T-helper 2 cell (primary cell): ENCODE measurements at places on chromosomes 6 and 20.
A peak's percentile ranks its signal among the peaks of the same experiment; 100 is the strongest.

- DNase-seq, result no peak
Observed at GRCh38 chr20:50315586-50316551, 125.2 kb downstream of the CEBPB start.

- DNase-seq, result no peak
Observed at GRCh38 chr6:60952500-60952899, 1333.5 kb downstream of the KHDRBS2 start.

DNA sequence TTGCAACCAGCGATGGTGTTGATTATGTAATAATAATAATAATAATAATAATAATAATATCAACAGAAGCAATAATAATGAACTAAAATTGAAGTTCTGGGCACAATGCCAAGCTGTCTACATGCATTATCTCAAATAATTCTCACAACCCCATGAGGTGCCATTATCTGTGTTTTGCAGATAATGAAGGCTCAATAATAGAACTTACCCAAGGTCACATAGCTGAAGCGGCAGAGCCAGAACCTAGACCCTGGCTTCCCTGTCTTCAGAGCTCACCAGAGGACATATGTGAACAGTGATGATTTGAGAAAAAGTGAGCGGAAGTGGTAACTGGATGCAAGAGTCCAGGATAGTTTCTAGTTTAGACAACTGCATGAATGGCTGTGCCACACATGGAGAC lies 91.0 kb downstream of the HIVEP1 start:
- DNase-seq, result no peak

- no peak for DNase-seq
Observed at GRCh38 chr6:25360621-25361020, 81.4 kb downstream of the CARMIL1 start.

GRCh38 chr20:24950836-24951525 lies 1.9 kb downstream of the CST7 start:
- no peak for DNase-seq

- no peak for DNase-seq
Observed at GRCh38 chr6:146312608-146313007, 231.0 kb upstream of the RAB32 start.

GRCh38 chr6:27809067-27809938 lies 102.9 kb downstream of the OR2B2 start:
- no peak for DNase-seq

- DNase-seq, result no peak
Observed at GRCh38 chr6:117960877-117961276, 53.8 kb downstream of the SLC35F1 start.

- no peak for DNase-seq
Observed at GRCh38 chr20:61558726-61559125, 306.7 kb downstream of the CDH4 start.

GRCh38 chr20:1808101-1808500 lies 87.1 kb upstream of the SIRPA start:
- DNase-seq, result no peak

- DNase-seq, result peak; percentile 56
Observed at GRCh38 chr20:43953919-43954592, 39.4 kb downstream of the TOX2 start.

DNA sequence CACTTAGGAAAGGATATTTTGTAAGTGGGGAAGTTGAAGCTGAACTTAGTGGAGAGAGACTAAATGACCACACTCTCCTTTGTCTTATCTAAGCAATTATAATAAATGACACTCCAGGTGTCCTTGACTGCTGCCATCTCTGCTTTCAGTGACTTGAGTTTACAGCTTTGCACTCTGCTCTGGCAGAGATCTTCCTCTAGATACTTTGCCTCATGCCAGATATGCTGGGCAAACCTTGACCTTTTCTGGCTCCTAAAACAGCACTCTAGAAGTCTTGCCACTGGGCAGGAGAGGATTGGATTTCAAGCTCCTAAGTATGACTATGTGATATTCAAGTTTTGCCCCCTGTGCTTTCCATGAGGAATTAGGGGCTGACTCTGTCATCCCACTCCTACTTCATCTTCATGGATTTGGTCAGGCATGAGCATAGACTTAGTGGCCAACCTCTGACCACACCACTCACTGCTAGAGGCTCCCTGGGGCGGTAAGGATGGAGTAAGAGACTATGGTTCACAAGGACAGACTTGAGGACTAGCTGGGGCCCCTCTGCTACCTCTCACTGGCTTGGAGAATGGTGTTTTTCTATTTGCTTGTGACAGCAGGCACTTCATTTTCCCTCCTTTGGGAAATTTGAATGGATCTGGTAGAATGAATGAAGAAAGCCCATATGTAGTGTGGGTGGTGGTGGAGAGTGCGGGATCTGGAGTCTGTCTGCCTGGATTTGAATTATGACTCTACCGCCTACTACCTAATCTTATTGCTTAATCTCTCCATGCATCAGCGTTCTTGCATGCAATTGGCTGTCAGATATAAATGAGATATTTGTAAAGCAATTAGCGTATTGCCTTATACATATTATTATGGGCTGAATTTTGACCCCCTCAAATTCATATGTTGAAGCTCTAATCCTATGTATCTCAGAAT lies 191.4 kb downstream of the REV3L start:
- DNase-seq, result no peak

GRCh38 chr6:21596949-21597682 lies 3.6 kb downstream of the SOX4 start:
- DNase-seq, result no peak

- DNase-seq, result no peak
Observed at GRCh38 chr6:124879110-124879991, 82.9 kb upstream of the RNF217 start.

DNA sequence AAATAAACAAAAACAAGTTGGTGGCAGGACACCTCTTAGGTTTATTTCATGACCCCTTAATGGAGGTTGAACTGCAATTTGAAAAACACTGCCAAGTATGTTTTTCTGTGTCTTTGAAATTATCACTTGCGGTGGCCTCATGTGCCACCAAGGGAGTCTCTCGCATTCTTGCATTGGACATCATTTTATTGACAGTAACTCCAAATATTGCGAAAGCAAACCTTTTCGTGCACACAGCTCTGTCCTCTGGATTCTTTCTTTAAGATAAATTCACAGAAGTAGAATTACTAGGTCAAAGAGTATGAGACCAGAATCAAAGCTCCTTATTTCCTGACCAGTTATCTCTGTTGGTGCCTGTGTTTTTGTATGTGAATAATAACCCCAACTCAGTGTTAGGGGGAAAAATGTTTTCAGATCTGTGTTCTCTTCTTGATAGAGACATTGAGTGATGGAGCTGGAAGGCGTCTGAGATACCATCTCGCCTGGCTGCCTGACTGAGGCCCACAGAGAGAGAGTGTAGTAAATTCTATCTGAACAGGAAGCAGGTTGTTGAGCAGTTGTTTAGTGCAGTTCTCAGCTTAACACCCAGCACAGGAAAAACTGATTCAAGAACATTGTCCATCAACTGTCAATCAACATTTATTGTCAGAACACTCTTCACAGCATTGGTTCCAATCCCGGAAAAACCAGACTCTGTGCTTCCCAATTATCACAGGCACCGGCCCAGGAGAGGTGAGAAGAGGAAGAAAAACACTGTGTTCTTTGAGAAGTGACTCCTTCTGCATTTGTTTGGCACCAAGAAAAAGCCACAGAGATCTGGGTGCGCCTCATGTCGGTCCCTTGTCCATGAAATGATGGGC lies 2.2 kb upstream of the CCDC167 start:
- peak; percentile 91 for DNase-seq

GRCh38 chr6:38012573-38012972 lies 193.0 kb downstream of the ZFAND3 start:
- DNase-seq, result no peak

- no peak for DNase-seq
Observed at GRCh38 chr20:40861427-40862008, 167.1 kb upstream of the TOP1 start.

- DNase-seq, result no peak
Observed at GRCh38 chr20:401682-402495, 6.2 kb upstream of the RBCK1 start.

- no peak for DNase-seq
Observed at GRCh38 chr20:58044931-58045555, 183.4 kb downstream of the ANKRD60 start.

GRCh38 chr6:47181681-47182080 lies 128.0 kb downstream of the TNFRSF21 start:
- no peak for DNase-seq

DNA sequence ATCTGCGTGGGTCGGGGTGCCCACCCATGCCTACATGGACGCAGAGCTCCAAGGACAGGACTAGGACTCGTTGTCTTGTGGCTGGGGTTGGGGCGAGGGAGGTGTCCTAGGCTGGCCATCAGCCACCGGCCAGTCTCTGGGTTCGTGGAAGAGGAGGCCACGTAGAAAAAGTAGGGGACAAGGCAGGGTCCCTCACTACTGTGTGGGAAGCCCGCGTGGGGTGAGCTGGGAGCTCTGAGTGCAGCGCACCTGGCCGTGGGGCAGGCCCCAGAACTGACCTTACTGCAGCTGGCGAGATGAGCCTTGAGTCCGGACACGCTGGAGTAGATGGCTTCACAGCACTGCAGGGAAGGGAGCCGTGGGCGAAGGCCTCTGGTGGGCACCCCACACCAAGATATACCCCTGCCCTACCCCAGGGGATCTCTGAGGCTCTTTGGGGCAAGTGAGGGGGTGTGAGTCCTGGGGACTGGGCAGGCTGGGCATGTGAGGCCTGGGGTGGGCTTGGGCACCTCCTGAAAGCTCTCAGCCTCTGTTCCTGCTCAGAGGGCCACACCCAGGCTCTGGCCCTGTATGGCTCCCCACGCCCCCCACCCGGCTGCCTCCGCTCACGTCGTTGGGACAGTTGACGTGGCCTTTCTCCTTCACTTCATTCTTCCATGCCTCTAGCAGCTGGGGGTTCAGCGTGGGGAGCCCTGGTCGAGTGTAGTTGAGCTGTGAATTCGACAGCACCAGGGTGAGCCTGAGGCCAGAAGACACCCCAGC lies 5.6 kb upstream of the UCKL1 start:
- DNase-seq, result no peak

GRCh38 chr6:167350731-167351655 lies 26.1 kb downstream of the TTLL2 start:
- peak; percentile 57 for DNase-seq

DNA sequence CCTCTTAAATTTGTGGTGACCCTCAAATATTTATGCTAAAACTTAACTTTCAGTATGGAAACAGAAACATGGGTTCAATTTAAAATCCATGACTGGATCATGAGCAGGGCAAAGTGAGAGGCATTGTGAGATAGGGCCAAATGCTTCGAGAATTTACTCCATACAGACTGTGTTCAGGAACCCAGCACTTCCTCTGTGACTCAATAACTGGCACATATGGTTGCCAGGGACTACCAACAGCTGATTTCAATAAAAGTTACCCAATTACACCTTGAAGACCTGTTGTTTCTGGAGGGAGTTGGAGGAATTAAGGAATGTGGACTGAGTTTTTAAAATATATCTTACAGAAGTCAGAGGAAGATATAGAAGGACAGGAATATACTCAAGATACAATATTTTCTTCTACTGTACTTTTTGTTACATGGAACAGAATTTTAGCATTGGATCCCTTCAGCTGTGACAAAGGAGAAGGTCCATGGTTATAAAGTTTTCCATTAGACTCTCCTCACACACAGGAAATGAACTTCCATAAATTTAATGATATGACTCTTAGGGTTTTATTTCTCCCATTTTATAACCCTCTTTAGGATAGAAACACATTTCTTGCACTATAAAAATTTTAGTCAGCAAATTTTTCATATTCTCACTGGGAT lies 258.5 kb downstream of the KHDC1L start:
- no peak for DNase-seq

DNA sequence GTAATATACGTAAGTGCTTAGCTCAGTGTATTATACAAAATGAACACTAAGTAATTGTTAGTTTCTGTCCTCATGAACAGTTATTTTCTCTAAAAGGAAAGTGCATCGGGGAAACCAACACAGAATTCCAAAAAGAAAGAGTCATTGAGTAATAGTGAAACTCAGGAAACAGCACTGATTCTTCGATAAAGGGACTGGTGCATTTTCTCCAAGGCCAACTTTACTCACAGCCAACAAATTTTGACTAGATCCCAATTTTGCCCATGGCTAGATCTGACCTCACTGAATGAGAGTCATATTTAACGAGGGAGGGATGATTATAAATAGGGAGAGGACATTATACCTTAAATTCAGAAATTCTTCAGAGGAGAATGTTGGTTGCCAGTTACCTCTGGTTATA lies 390.9 kb upstream of the NRSN1 start:
- no peak for DNase-seq

DNA sequence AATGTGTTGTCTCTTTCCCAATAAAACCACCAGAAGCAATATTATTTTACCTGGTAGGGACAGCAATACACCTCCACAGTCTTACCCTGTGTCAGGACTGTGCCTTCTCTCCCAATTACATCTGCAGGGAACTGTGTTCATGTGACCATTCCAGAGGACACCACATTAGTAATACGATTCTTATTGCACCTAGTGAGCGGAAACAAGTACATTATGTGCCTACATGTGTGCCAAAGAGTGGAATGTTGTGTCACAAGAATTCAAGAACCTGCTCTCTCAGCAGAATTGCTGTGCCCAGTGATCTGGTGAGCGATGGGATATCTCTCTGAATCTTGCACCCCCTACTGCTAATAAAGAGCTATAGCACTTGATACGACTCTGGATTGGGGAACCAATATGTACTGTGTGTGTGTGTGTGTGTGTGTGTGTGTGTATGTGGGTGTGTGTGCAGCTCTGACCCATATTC lies 57.4 kb upstream of the FOXC1 start:
- DNase-seq, result peak; percentile 6

- DNase-seq, result no peak
Observed at GRCh38 chr6:4961322-4962168, 42.3 kb downstream of the RPP40 start.
